Activated naive CD4-positive, alpha-beta T cell treated with Interleukin-2 at 50 U/mL for 16 hours (primary cell): ENCODE measurements at places on chromosomes 3 and 15.

DNA sequence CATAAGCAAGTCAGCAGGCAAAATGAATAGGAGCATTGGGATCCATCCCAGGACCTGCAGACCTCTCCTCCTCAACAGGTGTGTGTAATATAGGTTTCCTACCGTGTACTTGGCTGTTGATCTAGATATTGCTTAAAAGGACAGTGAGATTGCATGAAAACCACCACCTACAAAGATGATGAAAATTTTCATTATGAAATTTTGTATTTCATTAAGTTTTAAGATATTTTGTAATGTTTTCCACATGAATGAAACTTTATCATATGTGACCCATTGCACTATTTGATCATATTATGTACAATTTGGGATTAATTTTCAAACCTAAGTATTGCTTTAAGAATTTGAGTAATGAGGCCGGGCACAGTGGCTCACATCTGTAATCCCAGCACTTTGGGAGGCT, 94.3 kb upstream of the TRPM1 start:
- no peak for DNase-seq

DNA sequence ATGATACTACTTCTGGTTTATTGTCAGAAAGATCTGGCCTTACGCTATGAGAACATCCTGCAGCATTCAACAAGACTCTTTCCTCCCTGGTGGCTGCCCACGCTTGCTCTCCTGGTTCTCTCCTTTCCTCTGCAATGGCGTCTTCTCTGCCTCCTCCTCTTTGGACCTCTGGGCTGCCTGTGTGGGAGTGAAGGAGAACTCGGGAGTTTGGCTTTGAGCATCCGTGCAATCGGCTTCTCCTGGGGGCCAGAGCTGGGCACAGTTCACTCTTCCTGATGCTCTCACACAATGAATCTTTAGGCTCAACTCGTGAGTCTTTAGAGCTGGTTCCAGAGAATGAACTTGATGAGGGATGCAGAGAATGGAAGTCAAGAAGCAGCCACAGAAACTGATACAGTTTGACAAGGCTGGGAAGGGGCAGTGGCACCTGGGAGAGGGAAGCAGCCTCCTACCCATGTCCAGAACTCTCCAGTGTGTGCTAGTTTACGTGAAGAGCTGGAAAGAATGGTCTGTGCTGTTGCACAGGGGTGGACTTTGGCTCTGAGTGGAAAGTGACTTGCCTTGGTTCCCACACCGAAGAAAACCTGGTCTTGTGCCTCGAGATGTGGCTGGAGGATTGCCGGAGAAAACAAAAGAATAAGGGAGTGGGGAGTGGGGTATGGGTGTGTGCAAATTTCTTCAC, 37.9 kb downstream of the RPLP1 start:
- no peak for DNase-seq

DNA sequence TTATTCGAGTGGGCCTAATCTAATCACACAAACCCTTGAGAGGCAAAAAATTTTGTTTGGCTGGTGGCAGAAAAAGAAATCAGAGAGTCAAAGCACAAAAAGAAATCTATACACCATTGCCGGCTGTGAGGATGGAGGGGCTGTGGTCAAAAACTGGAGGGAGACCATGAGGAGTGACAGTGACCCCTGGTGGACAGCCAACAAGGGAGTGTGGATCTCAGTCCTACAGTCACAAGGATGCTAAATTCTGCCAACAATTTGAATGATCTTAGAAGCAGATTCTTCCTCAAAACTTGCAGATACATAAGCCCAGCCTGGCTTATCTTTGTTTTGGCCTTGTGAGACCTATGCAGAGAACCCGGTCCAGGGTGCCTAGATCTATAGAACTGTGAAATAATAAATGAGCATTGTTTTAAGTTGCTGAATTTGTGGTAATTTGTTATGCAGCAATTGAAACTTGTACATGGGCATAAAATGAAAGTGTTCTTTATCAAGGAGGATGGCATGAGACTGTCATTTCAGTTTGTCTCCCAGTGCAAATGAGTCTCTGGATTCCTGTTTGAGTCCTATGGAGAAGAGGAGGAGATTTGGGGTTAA, 103.0 kb upstream of the ARHGEF26 start:
- peak; percentile 19 for DNase-seq

- DNase-seq: no peak
Observed at GRCh38 chr3:4729061-4729973, 236.2 kb downstream of the ITPR1 start.

- DNase-seq: no peak
Observed at GRCh38 chr15:58081891-58082290, 16.4 kb upstream of the ALDH1A2 start.

DNA sequence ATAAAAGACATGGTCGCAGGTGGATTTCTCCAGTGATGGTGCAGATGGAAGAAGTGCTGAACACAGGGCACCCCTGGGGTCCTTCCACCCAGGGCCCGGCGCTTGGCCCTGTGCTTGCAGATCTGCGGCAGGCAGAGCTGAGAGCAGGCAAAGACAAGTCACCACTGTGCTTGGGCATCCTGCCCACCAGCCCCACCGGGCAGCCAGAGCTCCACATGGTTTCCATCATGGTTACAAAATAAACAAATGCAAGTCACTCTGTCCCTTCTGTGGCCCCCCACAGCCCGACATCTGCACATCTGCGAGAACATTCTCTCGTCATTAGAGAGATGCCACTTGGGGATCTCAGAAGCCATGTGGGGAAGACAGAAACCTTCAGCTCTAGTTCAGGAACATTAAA, 37.6 kb upstream of the SFMBT1 start:
- no peak for DNase-seq

- no peak for DNase-seq
Observed at GRCh38 chr15:89244574-89244903, 760 bp downstream of the FANCI start.

GRCh38 chr3:152123457-152123856, 145.3 kb upstream of the MBNL1 start:
- DNase-seq: no peak

DNA sequence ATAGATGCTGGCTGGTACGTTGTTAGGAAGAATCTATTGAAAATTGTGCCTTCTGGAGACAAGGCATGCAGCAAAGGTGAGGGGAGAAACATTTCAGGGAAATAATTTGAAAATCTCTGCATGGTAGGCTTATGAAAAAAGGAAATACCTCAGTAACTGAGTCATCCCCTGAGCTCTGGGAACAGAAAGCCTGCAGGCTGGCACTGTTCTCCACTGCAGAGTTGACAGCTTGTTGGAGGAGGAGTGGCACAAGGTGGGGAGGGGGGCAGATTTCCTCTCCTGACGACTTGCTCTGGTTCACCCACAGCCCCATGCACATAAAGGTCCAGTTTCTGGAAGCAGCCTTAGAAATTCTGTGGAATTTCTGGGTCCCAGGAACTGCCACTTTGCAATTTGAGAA, 179.4 kb downstream of the ABHD5 start:
- DNase-seq: no peak

GRCh38 chr3:84125760-84126159, 833.0 kb upstream of the CADM2 start:
- DNase-seq: no peak

DNA sequence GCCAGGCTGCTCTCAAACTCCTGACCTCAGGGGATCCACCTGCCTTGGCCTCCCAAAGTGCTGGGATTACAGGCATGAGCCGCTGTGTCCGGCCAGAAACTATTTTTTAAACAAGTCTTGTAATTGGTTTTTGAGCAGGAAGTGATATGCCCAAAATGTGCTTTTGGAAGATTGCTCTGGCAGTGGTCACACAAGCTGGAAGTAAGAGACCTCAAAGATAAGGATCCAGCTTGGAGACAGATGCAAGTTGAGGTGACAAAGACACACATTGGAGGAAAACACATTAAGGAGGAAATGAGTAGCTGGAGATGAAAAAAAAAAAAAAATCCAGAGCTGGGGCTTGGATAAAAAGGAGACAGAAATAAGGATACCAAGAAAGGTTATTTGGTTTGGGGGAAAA, 6.3 kb downstream of the TM4SF18 start:
- DNase-seq: no peak

GRCh38 chr3:116824208-116824607, 114.6 kb downstream of the TUSC7 start:
- DNase-seq: no peak

GRCh38 chr3:104438706-104439105, 928.0 kb upstream of the ALCAM start:
- no peak for DNase-seq

DNA sequence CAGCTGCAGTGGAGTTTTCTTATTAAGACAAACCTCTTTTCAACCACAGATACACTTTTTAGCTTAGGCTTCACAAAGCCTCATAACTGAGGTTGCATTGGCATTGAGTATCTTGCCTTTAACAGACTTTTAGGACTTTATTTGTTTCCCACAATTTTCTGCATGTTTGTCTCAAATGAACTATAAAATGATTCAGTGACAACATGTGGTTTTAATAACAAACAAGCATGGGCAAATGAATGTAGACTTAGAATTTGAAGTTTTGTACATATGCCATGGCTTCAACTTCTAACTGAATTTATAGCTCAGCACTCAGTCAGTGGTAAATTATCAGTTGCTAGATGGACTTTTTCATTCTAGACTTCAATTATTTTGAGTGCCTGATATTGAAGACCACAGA, 101.6 kb downstream of the SLC25A26 start:
- no peak for DNase-seq

- no peak for DNase-seq
Observed at GRCh38 chr15:62524848-62525247, 359.8 kb upstream of the C2CD4B start.

- peak; percentile 56 for DNase-seq
Observed at GRCh38 chr3:46695177-46695961, 1.9 kb upstream of the ALS2CL start.

- DNase-seq: no peak
Observed at GRCh38 chr3:14802381-14802731, 16.4 kb upstream of the FGD5 start.

DNA sequence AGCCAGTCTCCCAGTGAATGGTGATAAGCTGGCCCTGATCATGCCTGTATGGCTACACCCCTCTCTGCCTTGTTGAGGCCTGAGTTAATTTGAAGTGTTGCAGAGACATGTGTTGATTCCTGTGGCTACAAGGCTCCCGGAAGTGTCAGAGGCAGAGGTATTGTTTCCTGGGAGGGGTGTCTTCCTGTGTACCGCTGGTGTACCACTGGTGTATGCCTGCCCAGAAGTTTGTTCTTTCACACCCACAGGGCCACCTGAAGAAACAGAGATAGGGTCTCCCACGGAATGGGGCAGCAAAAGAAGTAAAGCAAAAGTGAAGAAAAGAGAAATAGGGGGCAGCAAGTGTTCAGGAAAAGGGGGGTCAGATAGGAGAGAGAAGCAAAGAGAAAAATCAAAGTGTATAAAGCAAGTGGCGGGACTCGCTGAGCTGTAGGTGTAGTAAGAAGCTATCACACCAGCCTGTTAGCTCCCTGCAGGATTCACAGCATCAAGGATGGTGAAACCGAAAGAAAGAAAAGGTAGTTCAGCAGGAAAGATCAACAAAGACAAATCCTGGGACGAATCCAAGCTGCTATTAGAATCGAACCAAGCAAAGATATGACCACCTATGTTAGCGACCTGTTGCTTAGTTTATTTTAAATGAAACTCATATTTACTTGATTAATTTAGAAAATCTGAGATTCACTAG, 36.6 kb upstream of the CD47 start:
- peak; percentile 54 for DNase-seq

DNA sequence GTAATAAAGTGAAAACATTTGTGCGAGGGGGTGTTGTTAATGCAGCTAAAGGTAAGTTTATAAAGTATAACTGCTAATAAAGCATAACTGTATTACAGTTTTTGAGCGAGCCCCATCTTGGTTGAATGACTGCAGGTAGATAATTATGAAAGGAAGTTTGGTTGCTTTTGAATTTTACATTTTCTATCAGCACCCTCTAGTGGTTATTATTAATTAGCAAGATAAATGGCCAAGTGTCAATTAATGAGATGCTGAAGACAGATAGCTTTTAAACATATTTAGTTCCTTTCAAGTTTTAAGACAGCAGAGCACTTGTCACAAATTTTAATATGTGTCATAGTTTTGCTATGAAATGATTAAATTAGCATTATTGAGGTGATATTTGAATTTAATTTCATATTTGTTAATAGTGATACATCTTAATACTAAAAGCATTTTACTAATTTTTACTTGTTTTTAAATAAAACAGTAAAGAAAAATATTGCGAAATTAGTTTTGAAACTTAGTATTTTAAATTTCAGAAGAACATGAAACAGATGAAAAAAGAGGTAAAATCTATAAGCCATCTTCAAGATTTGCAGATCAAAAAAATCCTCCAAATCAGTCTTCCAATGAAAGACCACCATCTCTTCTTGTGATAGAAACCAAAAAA, 15.1 kb downstream of the U2SURP start:
- no peak for DNase-seq

- no peak for DNase-seq
Observed at GRCh38 chr15:28888302-28888894, 2.6 kb downstream of the APBA2 start.

- no peak for DNase-seq
Observed at GRCh38 chr15:99989095-99989494, 255.9 kb upstream of the LYSMD4 start.

DNA sequence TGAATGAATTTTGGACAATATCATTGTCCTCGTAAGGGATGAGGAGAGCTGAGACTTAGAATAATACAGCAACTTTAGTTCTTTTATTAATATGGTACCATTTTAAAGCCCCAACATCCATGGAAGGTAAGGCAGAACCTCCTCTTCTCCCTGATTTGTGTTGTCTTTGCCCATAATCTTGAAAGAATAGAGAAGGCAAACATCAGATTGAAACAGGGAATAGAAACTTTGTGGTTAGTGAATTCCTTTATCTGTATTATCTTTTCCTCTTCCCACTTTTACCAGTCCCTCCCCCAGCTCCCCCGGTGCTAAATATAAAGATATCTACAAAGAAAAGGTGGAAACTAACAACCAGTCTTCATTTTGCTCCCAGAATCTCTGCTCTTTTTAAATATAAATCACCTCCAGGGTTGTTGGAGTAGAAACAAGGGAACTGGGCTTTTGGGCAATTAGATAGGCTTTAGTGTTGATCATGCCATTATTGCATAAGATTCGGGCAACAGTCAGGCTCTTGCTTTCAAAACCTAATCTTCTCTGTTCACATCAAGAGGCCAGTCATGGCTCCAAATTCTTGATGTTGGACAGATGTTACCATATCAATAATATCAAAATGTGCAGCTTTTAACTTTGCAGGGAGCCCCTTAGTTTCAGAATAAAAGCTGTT, 32.5 kb downstream of the ITPR1 start:
- DNase-seq: no peak

GRCh38 chr15:62782071-62782841, 260.3 kb upstream of the TPM1 start:
- DNase-seq: no peak

DNA sequence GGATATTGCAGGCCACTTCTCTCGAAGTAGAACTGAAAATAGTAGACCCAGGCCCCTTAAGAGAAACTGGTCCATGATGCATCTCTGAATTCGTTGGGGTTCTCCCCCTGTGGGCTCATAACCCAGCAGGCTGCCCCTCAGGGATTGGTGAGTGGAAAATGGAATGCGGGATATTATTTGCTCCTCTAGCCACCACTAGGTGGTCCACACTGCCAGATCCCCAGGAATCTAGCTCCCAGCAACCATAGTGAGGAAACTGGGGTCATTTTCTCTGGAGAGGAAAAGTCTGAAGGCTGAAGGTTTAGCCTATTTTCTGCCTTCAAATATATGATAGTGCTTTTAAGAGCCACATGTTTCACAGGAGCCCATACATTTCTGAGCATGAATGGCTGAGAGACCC, 6.7 kb downstream of the CX3CR1 start:
- DNase-seq: no peak

GRCh38 chr3:195893044-195893395, 15.3 kb downstream of the TNK2 start:
- DNase-seq: no peak

- DNase-seq: no peak
Observed at GRCh38 chr3:29642393-29643033, 361.6 kb downstream of the RBMS3 start.

GRCh38 chr3:42713747-42714146, 11.1 kb upstream of the HHATL start:
- DNase-seq: no peak
